ENCODE measurements at places on chromosomes 12 and 14.
A peak's percentile ranks its signal among the peaks of the same experiment; 100 is the strongest.

GRCh38 chr12:123140676-123141614, 9.9 kb downstream of the PITPNM2 start:
- DNase-seq = no peak

DNA sequence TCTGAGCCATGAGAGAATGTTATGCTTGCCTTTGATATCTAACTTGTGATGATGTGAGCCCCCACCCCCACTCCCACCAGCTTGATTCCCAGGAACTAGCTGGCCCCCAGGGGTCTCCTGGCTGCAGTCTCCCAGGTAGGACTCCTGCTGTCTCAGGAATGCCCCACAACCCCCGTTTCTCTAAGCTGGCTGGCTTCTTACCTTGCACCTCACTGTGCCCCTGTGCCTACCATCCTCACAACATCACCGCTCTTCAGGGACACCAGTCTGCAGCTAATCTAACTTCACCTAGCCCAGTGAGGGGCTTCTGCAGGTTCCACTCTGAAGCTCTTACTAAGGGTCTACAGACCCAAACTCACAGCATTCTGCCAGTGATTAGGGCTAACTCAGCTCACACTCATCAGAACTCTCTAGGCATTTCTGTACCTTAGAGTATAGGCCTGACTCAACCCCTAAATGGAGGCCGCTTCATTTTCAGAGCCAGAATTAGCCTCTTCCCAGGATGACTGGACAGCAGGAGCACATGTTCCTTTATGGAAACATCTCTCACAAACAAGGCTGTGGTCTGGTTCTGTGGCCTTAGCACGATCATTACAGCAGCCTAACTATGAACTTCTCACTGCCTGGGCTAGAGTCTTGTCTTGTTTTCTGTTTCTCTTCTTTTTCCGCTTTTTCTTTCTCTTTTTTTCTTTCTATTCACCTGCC, 72.8 kb upstream of the IFNG-AS1 start:
- DNase-seq = no peak

DNA sequence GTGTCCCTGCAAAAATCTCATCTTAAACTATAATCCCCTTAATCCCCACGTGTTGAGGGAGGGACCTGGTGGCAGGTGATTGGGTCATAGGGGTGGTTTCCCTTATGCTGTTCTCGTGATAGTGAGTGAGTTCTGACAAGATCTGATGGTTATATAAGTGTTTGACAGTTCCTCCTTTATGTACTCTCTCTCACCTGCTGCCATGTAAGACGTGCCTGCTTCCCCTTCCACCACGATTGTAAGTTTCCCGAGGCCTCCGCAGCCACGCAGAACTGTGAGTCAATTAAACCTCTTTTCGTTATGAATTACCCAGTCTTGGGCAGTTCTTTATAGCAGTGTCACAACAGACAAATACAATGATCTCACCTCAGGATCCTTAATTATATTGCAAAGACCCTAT, 45.2 kb upstream of the MAP1LC3B2 start:
- DNase-seq = no peak

DNA sequence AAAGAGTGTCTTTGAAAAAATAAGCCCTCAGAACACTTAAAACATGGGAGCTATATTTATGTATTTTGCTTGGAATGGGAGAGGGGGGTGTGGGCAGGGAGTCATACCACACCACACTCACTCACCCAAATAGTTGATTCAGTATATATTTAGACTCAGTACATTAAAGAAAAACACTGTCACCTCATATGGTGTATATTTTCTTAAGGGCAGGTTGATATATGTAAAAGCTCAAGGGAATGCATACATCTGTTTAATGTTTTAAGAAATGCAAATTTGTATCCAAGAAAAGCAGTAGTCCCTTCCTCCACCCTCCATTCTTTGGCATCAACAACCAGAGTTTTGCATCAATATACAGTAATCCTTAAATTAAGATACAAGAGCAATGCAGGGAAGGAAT, 1.4 kb downstream of the NFYB start:
- DNase-seq = no peak

GRCh38 chr14:75493592-75494087, 28.6 kb upstream of the BATF start:
- DNase-seq = no peak

- DNase-seq = peak; percentile 41
Measured at GRCh38 chr12:68264857-68265256, 11.5 kb upstream of the IL22 start.

DNA sequence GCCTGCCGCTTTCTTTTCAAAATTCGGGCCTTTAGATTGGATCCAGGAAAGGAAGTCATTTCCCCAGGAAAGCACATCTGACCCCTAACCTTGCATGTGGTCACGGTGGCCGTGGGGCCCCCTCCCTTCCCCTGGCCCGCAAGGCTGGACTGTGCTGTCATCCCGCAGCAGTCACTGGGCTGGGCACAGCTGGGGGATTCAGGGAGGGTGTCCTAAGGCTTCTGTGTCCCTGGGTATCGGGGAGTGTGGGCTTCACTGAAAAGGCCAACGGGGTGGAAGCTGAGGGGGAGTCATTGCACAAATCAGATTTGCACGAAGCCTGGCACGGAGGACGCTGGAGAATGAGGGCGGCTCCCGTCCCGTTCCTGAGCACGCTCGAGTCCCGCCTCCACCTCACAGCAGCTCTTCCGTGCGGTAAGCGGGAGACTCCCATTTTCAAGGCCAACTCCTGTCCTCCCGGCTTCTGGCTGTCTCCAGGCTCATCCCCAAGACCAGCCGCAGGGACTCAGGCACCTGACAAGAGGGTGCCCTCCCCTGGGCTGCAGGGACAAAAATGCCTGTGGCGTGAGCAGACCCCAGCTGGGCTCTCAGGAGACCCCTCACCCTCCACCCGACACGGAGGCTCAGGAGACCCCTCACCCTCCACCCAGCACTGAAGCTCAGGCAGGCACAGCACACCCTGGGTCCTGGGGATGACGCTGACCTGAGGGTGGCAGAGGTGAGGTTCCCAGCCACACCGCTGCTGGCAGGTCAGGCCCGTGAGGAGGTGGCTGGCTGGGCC, 9.6 kb downstream of the XRCC3 start:
- no peak for DNase-seq

- DNase-seq = no peak
Measured at GRCh38 chr12:91877022-91877421, 268.6 kb downstream of the BTG1 start.

GRCh38 chr12:44696542-44696941, 179.6 kb downstream of the NELL2 start:
- no peak for DNase-seq

DNA sequence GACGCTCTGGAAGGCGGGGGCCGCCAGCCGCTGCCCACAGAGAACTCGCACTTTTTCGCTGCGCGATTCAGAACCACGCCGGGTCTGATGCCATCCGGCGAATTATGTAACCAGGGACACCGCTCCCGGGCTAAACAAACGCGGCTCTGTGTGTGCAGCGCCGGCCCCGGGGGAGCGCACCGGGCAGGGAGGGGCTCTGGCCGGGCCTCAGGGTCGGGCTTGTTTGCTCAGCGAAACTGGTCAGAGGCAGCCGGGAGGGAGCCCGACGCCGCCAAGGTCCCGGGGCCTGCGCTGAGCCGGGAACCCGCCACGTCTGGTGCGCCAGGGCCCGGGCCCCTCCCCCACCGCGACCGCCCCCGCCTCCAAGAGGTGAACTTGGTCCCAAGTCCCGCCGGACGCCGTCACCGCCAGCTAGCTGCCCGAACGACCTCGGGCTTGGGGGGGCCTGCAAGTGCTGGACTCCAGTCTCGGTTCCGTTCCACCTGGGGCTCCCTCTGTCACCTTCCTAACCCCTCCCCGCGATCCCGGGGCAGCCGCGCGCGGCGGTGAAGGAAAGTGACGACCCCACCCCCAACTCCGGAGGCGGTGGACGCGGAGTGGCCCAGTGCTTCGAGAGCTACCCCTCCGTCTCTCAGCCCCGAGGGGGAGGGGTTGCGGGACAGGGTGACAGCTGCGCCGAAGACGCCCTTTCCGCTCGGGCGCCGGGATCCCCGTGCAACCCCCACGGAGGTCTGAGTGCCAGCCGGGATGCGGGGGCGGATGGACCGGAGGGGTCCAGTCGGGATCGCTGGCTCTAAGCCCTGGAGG, 848 bp downstream of the CTDSP2 start:
- DNase-seq = peak; percentile 55

DNA sequence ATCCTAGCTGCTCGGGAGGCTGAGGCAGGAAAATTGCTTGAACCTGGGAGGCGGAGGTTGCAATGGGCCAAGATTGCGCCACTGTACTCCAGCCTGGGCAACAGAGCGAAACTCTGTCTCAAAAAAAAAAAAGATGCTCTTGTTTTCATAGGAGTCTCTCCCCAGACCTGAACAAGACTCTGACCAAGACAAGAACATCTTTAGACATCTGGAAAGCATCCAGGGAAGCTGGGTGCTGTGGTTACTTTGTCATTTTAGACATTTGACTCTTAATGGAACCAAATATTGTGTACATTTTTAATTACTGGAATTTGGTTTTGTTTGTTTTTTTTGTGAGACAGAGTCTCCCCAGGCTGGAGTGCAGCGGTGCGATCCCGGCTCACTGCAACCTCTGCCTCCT, 21.1 kb upstream of the ATF1 start:
- DNase-seq = no peak

- no peak for DNase-seq
Measured at GRCh38 chr12:113670742-113671141, 199.1 kb upstream of the LHX5 start.
